ENCODE measurements at places on chromosomes 1 and 21.

GRCh38 chr1:62046927-62047326 lies 147.7 kb upstream of the L1TD1 start:
- no peak for DNase-seq

- DNase-seq: no peak
Measured at GRCh38 chr1:227712648-227713047, 22.5 kb downstream of the JMJD4 start.

GRCh38 chr1:110210604-110211495 lies 736 bp downstream of the KCNC4 start:
- peak; percentile 26 for DNase-seq

- DNase-seq: no peak
Measured at GRCh38 chr1:67983867-67984266, 66.6 kb downstream of the DIRAS3 start.

GRCh38 chr1:903305-903704 lies 20.4 kb upstream of the SAMD11 start:
- no peak for DNase-seq

- no peak for DNase-seq
Measured at GRCh38 chr1:56229186-56229585, 350.2 kb downstream of the PLPP3 start.

- DNase-seq: no peak
Measured at GRCh38 chr1:185245466-185245865, 71.6 kb downstream of the IVNS1ABP start.

DNA sequence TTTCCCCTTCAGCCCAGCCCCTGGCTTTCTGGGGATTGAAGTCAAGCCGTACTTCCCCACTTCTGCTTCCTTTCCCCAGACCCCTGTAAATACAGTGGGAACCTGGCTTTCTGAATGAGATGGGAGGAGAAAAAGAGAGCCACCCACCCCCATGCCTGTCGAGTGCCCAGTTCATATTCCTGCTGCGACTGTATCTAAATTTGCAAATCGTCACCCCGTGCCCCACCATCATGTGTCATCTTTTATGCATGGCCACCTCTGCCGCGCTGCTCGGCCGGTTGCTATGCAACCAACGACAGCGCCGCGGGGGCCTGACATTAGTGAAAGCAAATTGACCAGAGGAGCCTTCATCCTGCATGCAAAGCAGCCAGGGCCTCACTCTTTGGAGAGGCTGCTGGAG lies 143.0 kb downstream of the ELAVL4 start:
- DNase-seq: no peak

GRCh38 chr1:53348486-53349368 lies 20.9 kb upstream of the LRP8 start:
- DNase-seq: no peak

GRCh38 chr21:32135401-32136363 lies 143.2 kb downstream of the MIS18A start:
- no peak for DNase-seq

DNA sequence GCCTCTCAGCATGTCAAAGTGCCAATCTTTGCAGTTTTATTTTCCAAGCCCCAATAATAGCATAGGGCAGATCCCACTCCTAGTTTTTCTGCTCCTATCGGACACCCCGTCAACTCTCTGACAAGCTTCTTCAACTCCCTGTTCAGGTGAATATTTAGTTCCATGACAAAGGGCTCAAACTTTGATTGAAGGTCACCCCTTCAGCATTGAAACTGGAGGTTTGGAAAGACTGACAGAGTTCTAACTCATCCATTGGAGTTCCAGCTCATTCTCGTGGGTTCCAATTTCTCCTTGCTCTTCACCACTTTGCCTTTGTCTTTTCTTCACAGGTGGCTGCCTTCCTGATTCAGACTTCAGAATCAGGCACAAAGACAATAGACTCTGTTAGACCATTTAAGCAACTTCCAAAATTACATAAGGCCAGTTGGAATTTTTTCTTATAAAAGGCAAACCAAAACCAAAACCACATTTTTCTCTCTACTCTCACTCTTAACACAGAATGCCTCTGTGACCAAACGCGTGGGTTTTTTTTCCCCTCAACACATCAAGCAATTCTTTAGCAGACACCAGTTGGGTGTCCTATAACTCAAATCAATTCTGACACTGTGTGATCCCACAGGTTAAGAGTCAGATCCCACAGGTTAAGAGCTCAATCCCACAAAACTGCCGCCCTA lies 169.3 kb upstream of the USP25 start:
- DNase-seq: no peak

DNA sequence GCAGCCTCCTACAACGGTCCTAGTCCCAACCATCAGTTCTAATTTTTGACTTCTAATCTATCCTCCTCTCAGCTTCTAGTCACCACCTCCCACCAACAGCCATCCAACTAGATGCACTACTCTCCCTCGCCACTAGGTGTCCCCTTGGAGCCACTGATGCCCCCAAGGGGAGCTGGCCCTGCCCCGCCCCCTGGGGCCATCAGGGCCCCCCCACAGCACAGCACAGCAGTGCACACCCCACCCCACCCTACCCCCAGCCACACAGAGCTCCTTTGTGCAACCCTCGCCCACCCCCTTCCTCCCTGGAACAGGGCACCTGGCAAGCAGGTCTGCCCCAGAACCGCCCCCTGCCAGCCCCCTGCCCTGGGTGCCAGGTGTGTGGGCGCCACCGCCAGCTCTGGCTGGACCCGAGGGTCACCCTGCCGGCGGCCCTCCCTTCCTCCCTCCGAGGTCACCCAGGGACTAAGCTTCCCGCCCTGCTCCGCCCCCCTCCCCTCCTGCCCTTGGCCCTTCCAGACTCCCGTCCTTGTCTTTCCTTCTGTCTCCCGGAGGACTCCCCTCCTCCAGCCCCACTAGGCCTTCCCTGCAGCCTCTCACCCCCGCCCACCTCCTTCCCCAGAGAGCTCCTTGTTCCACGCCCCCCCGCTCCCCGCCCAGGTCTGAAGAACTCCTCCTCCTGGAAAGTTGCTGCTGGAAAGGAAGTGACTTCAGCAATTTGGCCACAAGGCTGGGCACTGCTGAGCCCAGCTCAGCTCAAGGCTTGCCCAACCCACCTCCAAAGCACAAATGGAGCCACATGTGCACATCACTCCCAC lies 47.0 kb downstream of the AHDC1 start:
- DNase-seq: peak; percentile 66

GRCh38 chr1:56570924-56571372 lies 8.4 kb downstream of the PLPP3 start:
- no peak for DNase-seq

GRCh38 chr1:162716123-162716522 lies 74.4 kb upstream of the HSD17B7 start:
- no peak for DNase-seq

DNA sequence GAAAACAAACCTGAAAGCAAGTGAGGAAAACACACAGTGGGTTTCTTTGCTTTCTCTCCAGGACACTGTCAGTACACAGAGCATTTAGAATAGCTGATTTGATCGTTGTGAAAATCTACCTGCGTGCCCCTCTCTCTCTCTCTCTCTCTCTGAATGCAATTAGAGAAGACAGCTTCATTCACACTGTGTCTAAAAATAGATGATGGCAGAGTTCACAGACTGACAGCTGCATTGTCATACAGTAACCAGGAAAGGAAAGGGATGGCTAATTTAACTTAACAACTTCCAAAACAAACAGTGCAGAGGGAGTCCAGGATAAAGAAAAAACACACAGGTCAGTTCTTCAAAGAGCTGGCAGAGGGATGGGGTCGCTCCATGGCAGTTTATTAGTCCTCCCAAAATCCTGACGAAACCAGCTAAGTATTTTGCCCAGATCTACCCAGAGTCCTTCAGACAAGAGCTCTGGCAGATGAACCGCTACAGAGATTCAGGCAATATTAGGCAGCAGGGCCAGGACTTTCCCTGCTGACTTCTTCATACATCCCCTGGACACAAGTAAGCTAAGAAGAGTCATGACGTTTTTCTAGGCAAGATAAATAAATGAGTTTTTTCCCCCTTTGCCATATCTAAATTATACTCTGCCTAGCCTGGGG lies 58.9 kb downstream of the WLS start:
- DNase-seq: no peak

DNA sequence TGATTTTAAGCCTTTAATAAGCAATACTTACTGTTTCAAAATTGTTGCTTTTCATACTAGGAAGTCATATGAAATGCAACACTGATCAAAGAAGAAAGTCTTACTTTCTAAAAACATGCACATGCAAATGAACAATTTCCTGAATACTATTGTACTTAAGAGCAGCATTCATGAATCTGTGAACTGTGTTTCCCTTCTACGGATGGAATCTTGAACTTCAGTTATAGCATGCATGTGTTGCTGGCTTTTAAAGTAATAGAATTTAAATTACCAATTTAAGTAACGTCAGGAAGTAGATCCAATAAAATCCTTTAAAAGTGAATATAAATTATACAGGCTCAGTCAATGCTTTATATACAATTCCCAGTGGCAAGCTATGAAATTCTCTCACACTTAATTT lies 348.9 kb downstream of the KCNT2 start:
- no peak for DNase-seq

- no peak for DNase-seq
Measured at GRCh38 chr1:112721966-112722524, 6.9 kb upstream of the PPM1J start.

DNA sequence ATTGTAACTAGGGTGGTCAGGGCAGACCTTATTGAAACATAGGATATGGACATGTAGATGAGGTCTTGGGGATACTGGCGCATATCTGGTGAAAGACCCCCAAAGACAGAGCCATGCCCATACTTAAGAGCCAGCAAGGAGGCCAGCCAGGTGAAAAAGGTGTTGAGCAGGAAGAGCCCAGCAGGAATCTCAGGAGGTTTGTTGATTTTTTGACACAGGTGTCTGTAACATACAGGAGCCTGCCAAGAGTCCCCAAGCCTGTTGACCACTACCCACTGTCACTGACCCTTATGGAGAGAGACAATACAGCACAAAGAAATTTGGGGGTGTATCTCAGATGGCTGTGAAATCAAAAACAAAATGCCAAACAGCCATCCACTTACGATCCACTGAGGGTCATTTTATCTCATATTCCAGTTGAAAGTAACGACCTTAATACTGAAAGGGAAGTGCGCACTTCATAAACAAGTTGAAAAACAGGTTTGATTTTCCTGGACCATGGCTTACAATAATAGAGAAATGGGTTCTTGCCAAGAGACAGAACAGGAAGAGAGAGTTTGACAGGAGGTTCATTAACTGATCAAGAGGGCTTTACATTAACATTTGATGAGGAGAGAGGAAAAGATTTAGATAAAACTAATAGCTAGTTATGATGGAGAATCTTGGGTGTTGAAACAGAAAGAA lies 163.6 kb downstream of the GLUL start:
- no peak for DNase-seq

GRCh38 chr1:3503525-3503886 lies 49.0 kb downstream of the ARHGEF16 start:
- no peak for DNase-seq

DNA sequence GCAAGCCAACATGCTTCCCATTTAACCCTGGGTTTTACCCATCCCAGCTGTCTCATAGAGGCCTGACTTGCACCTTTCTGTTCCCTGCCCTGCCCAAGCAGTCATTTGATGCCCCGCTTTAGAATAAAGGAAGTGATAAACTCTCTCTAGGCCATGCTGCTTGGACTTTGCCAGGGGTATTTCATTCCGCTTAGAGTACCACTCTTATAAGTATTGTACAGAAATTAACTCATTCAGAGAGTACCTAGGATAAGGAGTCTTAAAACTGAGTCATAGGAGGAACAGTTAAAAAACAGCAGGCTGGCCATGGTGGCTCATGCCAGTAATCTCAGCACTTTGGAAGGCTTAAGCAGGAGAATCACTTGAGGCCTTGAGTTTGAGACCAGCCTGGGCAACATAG lies 21.0 kb upstream of the LYST start:
- no peak for DNase-seq

DNA sequence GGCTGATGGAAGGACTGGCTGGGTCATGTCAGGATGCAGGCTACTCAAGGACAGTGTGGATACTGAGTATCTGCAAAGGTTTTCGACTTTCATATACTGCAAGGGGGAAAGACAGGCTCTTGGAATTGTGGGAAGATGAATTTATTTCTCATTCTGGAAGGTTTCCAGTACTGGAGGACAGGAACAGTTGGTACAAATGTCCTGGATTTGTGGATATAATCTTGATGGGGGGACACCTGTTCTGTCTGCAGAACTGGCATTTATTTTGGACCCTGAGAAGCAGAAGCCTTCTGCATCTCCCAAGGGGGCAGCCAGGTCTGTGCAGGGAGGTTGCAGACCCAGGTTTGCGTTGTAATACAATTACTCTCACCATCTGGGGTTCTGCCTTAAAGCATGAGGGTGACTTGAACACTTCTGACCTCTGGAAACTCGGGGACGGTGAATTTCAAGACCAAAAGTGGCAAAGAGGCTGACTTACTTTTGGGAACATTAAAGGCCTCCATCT lies 65.8 kb downstream of the NOS1AP start:
- no peak for DNase-seq

DNA sequence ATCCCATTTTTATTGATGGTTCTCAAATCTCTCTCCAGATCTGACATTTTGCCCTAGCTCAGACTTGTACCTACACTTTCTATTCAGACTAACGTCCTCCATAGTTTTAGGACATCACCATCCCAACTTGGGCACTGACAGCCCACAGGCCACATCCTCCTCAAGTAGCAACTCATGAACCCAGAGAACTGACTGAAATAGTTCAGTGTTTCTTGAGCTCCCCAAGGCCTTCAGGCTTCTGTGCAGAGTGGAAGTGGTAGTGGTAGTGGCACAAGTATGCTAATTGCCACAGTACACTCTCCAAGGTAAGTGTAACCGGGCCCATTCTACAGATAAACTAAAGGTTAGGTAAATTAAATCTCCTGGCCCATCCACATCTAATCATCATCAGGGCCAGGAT lies 112.6 kb downstream of the SLC45A1 start:
- DNase-seq: no peak

GRCh38 chr21:31612894-31613785 lies 46.4 kb upstream of the SOD1 start:
- no peak for DNase-seq

- no peak for DNase-seq
Measured at GRCh38 chr1:22418312-22418711, 33.3 kb upstream of the ZBTB40 start.

DNA sequence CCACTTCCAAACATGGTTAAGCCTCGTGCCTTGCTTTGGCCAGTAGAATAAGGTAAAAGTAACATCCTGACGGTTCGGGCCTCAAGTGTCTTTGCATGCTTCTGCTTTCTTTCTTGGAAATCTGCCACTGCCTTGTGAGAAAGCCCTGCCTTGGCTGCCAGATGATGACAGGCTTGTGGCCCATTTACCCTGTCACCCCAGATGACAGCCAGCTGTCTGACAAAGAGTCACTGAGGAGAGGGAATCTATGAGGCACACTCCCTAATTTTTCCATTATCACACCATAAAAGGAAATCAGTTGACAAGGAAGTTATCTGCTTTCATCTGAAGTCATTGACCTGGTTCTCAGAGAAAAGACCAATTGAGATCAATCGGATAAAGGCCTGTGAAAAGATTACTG lies 199.8 kb downstream of the USH2A start:
- no peak for DNase-seq
